ENCODE measurements at places on chromosomes 13 and 19.

- DNase-seq: no peak
These were observed 128.3 kb downstream of the KLF5 start for GRCh38 chr13:73187106-73187505.

DNA sequence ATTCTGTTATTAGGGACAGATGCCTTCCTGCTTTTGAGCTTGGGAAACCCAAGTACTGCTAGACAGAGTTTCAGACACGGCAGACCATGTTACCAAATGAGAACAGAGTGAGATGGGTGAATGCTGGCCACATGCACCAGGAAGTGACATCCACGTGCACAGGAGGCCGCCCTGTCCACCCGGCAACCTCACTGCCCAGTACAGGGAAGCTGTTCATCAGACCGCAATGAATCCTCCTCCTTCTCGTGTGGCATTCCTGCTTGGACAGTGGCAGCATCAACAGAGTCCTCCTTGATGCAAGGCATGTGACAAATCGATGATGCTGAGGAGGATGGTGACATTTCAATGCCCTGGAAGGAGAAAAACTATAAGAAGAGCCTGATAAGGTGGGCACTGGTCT, 191.0 kb upstream of the SOX1 start:
- DNase-seq: no peak

DNA sequence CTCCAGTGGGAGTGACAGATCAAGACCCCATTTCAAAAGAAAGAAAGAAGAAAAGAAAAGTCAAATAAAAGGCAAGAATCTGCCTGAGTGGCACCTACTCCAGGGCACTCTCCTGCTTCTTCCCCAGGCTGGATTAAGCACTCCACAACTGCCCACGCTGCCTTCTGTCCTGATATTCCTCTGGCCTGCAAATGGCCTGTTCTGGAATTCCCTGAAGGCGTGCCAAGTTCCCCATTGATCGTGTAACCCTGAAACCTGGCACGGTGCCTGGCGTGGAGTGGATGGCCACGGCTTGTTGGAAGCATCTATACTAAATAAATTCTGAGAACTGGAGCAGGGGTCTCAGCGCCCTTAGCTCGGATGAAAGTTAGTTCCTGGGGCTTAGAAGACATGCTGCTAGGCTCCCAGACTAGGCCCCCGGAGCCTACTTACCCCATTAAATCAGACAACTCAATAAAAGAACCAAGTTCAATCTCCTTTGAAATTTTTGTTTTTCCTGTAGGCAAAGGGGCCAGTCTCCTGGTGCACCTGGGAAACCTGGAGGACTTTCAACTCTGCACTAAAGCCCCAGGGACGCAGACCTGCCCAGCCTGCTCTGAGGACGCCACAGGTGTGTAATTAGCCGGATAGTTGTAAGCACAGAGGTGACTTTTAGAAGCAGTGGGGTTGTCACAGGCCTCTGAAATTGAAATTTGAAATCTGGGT, 21.9 kb downstream of the ANKRD27 start:
- DNase-seq: peak; percentile 66

DNA sequence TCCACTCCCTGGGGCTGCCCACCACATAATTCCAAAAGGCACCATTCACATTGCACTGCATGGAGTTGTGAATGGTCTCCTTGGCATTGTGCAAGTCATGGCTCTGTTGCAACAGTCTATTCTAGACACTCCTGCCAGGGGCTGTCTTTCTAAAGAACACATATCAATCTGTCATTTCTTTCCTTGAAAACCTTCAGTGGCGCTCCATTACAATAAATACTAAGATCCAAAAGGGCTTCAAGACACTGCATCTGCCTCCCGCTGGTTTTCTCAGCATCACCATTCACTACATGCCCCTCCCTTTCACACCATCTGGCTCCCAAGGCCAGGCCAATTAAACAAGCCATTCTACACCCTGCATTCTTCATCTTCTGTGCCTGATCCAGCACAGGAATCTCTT, 32.2 kb upstream of the TM9SF2 start:
- no peak for DNase-seq

- DNase-seq: no peak
These were observed 1.0 kb upstream of the TM6SF2 start for GRCh38 chr19:19274146-19274545.

DNA sequence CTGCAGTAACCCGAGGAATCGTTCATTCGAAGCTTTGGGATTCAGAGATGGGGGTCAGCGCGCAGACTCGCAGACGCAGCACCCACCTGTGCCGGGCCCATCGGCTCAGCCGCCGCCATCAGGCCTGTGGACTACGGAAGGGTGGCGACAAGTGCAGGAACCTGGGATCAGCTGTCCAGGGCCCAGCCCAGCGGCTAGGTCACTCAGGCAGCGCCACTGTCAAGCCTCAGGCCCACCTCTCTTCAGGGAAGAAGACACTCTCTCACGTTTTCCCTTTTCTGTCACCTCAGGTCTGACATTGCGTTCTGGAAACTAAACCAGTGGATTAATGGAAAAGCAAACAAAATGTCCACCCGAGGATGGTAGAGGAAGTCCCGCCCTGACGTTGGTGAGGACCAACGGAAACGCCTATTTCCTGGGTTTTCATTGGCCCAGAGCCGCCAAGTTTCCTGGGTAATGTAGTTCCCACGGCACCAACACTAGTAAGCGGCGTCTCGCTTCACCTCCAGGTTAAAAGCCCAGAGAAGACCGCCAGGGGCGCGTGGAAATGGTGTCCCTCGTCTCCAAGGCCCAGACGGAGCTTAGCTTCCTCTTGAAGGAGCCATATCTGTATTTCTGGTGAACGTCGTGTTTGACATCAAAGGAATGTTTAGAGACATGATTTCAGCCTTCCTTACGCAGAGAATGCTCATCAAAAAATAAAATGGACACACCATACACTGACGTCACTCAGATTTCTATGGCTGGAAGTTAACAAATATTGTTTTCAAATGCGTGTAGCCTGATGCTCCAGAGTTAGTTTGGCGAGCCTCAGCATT, at the start of gene ZNF772:
TSS of gene ZNF772 (minus strand) at position 376 of the 818 bp plus-strand sequence. CDS start at position 119, 257 bp downstream.
- peak; percentile 88 for DNase-seq

DNA sequence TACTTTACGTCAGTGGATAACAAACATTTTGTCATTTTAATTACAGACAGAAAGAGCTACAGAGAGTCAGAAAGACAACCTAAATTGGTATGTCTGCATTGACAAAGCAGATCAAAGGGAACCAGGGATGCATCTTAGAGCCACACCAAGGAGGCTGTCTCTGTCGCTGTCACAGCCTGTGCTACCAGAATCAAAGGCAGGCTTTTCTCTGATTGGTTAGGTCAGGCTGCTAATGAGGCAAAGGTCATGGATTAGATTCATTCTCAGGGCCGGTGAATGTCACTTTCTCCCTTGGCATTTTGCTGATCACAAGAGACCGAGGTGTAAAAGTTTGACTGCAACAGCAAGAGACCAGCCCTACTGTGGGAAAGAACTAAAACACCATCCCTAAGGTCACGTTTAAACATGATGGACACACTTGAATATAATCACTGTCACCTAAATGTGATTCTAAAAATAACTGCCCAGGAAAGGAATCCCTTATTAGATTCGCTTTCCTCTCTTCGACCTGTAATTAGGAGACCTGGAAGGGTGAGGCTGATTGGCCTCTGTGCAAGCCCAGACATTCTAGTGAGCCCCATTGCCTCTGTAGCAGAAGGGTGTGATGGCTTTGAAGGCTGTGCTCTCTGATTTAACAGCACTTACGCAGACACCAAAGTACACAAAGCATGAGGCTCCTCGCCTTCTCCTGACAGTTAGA, 314.4 kb upstream of the NBEA start:
- DNase-seq: no peak

DNA sequence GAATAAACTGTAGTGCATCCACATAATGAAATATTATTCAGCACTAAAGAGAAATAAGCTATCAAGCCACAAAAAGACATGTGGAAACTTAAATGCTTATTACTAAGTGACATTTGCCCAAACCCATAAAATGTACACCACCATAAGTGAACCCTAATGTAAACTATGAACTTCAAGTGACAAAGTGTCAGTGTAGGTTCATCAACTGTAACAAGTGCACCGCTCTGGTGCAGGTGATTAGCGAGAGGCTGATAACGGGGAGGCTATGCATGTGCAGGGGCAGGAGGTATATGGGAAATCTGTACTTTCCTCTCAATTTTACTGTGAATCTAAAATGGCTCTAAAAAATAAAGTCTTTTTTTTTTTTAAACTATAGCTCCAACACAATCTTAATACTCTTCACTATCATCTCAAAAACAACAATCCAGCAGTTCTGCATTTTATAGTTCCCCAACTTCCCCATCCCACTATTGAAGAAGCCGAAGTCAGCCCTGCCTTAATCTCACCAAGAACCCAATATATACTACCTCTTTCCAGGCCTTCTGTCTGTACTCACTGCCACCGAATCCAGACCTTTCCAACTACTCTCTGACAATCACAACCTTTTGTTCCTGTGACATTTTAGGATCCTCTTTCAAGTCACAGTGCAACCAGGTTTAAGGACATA, 22.6 kb downstream of the ELF1 start:
- no peak for DNase-seq

DNA sequence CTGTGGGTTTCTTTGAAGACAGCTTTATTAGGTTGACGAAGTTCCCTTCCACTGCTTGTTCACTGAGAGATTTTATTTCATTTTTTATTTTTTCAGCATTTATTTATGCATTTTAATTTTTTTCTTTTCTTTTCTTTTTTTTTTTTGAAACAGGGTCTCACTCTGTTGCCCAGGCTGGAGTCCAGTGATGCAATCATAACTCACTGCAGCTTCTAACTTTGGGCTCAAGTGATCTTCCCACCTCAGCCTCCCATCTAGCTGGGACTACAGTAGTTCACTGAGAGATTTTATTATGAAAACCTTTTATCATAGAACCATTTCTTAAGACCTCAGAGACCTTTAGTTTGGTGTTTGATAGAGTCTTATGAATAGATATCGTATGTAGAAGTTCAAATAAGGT, 10.3 kb upstream of the ZNF177 start:
- DNase-seq: no peak

DNA sequence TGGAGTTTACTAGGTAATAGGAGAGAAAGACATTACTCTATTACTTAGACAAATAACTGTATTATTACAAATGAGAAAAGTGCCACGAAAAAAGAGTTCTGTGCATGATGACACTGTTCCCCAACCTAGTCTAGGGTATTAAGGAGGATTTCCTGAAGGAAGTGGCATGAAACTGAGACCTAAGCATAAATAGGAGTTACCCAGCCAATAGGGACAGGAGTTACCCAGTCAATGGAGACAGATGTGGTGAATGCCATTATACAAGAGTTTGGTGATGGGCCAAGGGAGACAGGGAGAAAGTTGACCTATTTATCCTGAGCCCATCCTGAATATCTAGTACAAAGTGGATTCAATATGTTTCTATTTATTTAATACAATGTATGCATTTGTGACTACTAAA, 65.4 kb downstream of the KL start:
- DNase-seq: no peak

DNA sequence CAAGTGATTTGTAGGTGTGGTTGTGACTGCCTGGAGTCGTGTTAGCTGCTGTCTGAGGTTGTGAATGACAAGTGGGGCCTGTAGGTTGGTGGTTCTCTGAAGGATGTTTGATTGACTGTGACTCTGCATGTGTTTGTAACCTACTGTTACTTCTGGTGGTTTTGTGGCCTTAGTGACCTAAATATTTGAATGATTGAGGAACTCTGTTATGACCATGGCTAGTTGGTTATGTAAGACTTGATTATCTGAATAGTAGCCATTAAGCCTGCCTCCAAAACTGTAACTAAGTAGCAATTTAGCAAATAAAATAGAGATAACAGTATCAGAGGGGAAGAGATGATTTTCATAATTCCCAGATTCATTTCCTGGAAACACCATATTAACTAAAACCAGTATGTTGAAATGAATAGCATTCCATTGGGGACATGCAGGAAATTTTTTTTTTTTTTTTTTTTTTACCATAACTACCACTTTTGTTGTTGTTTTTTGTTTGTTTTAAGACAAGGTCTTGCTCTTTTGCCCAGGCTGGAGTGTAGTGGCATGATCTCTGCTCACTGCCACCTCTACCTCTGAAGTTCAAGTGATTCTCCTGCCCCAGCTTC, 865 bp downstream of the ZNF382 start:
- DNase-seq: no peak

- peak; percentile 11 for DNase-seq
These were observed 1168.4 kb downstream of the SLITRK1 start for GRCh38 chr13:82713687-82714405.

DNA sequence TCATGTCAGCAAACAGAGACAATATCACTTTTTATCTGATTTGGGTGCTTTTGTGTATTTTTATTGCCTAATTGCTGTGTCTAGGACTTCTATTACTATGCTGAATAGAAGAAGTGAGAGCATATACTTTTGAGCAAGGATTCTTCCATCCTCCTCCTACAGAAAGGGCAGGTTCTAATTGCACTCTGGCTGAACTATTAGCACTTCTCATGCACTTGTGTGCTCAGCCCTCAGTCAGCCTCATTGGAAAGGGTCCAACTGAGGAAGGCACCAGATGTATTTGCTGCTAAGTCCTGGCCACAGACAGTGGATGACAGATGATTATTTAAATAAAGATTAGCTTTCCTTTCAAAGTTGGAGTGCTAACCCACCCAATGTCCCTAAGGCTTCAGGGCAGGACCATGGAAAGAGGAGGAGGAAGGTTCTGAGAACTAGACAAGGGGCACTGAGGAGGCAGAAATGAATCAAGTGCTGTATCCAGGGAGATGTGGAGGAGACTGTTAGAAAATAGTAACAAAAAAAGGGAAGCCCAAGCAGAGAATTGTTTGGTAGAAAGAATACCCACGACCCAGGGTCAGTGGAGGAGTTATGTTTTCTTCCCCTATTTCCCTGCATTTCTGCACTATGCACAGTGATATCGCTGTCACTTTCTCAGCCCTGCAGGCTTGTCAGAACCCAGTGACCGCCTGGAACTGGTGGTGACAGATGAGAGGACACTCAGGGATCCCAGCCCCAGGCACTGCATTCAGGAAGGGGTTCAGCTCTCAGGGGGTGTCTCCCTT, 8.0 kb downstream of the LILRB4 start:
- no peak for DNase-seq

DNA sequence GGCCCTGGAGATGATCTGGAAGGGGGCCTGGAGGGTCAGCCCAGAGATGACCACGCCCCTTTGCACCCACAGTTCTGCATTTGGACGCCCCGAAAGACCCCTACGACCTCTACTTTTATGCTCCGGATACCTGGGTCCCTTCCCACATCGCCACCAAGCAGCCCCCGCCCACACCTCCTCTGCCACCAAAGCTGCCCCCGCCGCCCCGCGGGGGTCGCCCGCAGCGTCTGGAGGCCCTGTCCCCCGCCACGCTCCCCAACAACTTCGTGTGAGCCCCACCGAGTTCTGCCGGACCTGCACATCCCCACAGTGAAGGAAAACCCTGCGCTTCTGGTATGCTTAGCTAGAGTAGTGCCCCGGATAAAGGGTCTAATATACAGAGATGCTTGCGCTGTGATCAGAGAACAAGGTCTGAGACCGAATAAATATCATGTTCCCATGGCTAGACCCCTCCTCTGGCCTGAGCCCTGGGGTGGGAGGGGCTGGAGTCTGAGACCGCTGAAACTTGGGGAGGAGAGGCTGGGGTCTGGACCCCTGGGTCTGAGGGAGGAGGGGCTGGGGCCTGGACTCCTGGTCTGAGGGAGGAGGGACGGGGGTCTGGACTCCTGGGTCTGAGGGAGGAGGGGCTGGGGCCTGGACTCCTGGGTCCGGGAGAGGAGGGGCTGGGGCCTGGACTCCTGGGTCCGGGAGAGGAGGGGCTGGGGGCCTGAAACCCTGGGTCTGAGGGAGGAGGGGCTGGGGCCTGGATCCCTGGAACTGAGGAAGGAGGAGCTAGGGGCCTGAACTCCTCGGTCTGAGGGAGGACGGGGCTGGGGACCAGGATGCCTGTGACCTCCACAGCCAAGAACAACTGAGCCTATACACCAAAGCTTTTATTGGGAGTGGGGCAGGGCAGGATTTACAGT, 3.6 kb downstream of the GFY start:
- no peak for DNase-seq
